ENCODE measurements at places on chromosomes 1 and 21.

GRCh38 chr21:45577801-45578175, 35.5 kb upstream of the SLC19A1 start:
- no peak for DNase-seq

DNA sequence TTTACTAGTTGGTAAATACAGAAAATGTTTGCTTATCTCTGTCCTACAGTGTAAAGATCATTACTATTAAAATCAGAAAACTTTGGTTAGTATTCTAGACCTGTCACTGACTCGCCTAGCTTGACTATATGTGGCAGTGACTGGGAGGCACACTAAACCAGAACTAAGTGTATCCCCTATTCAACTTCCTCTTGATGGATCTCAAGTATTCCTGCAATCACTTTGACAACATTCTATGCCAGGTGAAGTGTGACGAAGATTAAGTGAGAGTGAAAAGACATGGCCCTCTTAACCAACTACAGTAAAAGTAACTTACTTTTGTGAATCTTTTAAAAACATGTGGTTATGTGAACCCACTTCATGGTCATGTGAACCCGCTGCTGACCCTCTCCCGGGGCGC, 223.0 kb upstream of the ADAMTS5 start:
- DNase-seq, result no peak

DNA sequence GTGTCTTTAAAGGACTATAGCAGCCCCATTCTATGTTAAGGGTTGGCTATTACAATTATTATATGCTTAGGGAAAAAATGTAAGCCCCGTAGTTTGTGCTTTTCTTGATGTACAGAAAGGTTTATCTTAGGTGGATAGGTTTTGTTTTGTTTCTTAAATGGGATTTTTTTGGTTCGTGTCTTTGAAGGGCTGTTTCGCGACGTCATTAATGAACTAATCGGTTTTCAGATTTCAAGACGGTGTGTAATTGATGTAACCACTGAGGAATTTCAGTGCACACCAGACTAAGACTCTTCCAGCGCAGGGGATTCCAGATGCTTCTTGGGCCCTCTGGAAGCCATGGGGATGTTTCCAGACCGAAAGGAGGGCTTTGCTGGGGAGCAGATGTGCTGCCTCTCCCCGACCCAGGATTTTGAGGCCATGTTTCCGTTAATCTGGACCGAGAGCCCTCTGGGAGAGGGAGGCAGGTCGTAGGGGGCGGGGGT, 4.8 kb upstream of the SIM2 start:
- no peak for DNase-seq

DNA sequence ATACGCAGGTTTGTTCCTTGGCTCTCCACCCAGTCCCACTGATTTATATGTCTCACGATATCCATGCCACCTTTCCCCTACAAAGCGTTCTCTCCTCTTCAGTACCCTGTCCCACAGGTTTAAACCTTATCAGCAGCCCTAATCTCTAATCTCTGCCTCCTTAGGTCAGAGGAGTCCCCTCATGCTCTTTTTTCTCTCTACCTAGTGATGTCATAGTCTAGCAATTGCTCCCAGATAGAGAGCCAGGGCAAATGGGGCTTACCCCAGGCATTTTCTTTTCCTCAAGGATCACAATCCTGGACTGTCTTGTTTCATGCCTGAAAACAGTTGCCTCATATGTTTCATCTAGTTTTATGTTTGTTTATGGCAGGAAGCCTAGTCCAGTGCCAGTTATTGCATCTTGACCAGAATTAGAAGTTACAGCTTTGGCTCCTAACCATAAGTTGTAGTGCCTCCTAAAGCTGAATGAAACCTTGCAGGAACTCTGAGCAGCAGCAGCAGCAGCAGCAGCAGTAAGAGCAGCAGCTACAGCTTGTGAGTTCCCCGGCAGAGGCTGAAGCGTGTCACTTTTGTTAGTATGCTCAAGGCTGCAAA, 26.7 kb upstream of the TP53BP2 start:
- DNase-seq, result no peak

DNA sequence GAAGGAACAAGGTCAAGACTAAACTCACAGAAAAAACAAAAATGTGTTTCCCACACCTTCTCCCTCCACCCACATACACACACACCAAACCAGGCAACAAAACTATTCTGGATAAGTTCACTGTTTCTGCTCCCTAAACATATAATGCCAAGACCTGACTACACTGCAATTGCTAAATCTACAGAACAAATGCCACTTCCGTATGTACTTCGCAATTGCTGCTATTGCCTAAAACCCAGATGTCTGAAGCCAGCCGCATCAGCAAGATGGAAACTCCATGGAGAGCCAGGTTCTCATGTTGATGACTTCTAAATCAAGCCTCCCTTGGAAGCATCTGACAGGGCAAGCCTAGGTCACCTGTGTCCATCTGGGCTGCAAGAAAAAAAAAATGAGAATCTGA, 8.3 kb upstream of the AIM2 start:
- no peak for DNase-seq

- no peak for DNase-seq
These were observed 28.5 kb upstream of the EPS8L3 start for GRCh38 chr1:109792056-109792831.

GRCh38 chr1:228457017-228457395, 30.2 kb upstream of the RNF187 start:
- no peak for DNase-seq

DNA sequence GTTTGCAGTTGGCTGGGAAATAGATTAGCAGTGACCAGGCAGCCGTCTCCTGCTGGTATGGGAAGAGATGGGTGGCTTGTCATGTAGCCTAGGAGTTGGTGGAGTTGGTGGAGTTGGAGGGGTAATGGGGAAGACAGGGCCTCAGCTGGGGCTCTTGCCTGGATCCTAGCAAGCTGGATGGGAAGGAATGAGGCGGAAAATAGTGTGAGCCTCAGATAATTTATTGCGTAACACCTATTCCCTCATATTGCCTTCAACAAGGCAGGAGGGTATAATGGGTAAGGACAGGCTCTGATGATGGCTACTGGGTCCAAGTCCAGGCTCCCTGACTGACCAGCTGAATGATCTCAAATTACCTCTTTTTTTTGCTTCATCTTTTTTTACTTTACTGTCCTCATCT, 12.6 kb downstream of the MAP7D1 start:
- DNase-seq, result no peak

DNA sequence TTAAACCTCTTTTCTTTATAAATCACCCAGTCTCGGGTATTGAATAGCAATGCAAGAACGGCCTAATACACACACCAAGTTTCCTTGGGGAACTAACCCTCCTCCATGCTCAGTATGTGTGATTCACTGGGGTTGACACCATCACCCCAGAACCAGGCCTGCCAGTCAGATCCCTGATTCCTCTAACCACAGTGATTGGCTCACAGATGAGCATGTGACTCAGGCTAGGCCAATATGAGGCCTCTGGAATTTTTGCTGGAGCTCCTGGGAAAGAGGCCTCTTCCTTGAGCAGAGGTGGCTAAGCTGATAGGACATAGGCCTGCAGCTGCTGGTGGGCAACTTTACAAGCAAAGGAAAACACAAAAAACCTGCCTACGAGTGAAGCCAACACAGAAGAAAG, 74.7 kb upstream of the ZBTB40 start:
- no peak for DNase-seq

GRCh38 chr1:221632072-221632471, 109.8 kb downstream of the DUSP10 start:
- no peak for DNase-seq
